Erythroblast (primary cell): ENCODE measurements at places on chromosomes 2 and 18.

DNA sequence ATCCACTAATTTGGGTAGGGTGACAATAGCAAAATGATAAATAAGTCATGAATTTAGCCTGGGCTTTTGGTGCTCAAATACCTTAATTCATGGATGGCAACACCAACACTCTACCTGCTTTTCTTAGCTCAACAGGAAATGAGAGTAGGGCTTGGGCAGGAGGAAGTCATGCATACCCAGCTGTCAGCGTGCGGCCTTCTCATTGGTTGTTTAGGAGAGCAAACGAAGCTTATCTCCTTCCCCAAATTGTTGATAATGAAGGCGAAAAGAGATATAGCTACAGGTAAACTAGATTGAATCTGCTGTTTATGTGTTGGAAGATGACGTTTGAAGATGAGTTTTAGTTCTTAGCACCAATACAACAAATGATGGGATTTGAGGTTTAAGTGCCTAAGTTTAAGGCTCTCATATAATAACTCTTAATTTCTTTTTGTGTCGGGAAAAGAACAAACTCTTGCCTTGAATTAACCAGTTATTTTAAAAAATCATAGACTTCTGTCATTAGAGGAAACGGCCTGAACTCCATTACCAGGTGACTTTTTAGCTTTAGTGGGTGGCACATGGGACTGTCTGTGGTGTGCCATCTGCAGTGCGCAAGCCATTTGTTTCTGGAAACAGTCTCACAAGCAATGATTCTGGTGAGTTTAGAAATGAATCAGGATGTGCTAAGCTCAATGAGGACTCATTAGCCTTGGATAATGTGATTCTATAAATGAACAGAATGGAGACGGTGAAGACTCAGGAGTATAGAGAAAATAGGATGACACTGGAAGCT is 19.8 kb downstream of the MAP4K4 start:
- no peak for DNase-seq

- DNase-seq: no peak
These were observed 1657.0 kb downstream of the LRP1B start for GRCh38 chr2:140473851-140474250.

GRCh38 chr2:139293992-139294548 is 513.9 kb upstream of the NXPH2 start:
- DNase-seq: no peak

DNA sequence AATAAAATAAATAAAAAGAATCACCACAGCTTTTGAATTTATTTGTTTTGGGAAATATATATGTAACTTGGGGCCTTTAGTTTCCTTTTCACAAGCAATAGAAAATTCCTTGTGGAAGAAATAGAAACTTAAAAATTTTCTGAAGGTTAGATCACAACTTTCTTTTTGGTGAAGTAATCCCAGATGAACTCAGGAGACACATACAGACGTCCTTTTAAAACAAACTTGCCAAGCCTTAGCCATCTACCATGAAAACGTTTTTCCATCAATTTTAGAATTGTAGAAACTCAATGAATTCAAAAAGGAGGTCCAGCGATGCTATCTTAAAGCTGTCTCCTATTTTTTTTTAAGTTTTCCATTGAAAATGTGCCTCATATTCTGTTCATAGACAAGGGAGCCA is 225.6 kb downstream of the ASXL3 start:
- no peak for DNase-seq

DNA sequence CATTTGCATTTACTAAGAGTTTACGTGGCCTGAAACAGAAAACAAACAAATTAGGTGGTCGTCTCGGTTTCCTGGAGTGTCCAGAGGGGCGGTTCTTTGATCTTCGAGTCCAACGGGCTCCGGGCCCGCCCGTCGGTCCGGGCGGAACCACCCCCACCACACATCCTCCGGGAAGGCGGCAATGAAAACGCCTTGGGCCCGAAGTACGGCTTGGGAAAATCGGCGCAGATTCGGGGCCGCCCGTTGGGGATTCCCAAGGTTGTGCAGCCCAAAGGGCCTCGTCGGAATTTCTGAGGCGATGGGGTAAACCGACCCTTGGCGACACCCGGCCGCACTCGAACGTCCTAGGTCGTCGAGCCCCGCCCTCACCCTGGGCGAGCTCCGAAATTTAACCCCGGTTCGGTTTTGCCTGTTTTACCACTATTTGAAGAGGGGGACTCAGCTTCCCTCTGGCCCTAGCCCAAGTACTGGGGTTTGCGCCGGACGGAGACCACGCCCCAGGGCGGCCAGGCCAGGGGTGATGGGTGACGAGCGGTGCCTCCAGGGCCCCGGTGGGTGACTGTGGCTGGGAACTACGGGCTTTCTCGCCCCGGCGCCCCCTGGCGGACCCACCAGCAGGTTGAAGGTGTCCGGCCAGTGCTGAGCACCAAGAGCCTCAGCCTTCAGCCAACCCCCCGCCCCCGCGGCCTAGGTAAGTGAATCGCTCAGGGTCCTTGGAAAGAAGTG is 1.9 kb upstream of the CFAP53 start:
- DNase-seq: peak; percentile 78

DNA sequence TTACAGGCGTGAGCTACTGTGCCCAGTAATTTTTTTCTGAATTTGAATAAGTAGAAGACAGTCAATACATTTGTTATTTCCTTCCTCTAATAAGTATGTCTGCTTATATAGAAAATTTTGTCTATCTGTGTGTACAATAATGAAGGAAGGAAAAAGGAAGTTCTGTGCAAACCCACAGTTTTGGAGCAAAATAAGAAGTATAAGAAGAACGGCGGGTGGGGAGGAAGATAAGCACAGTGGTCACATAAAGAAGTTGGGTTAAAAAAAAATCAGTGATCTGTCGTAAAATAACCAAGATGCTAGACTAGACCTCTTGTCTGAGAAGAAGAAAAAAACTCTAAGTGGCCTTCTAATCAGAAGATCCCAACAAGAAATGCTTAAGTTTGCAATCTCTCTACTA is 20.2 kb downstream of the MGAT4A start:
- no peak for DNase-seq

DNA sequence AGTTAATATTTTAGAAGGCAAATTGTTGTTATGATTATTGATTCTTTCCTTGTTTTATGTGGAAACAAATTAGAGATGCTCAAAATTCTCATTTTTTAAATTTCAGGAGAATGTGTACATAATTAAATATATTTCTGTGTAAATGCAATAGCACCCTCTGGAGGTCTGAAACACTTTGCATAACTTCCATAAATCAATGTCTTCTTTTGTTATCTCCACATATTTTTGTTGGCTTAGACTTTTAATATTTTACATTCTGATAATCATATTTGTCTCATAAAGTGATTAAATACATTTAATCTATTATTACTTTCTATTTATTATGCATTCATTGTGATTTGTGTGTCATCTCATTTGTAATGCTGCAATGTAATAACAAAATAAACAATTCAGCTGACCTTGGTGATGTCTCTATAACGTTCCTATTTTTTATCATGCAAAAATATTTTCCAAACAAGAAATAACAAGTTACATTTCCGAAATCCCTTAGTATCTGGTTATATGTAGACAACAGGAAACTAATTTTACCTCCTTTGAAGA is 201.8 kb upstream of the GALNT5 start:
- DNase-seq: peak; percentile 27

GRCh38 chr2:118576109-118576855 is 271.2 kb downstream of the EN1 start:
- no peak for DNase-seq

GRCh38 chr2:69694894-69695849 is 46.8 kb upstream of the ANXA4 start:
- no peak for DNase-seq
